Common myeloid progenitor, CD34-positive (primary cell): ENCODE measurements at places on chromosomes 12 and 14.

GRCh38 chr12:94704452-94705306 lies 54.3 kb upstream of the TMCC3 start:
- DNase-seq = peak; percentile 30

- no peak for DNase-seq
These were observed 15.3 kb downstream of the MIPOL1 start for GRCh38 chr14:37213016-37213415.

GRCh38 chr12:65725376-65725775 lies 98.9 kb upstream of the HMGA2 start:
- no peak for DNase-seq

DNA sequence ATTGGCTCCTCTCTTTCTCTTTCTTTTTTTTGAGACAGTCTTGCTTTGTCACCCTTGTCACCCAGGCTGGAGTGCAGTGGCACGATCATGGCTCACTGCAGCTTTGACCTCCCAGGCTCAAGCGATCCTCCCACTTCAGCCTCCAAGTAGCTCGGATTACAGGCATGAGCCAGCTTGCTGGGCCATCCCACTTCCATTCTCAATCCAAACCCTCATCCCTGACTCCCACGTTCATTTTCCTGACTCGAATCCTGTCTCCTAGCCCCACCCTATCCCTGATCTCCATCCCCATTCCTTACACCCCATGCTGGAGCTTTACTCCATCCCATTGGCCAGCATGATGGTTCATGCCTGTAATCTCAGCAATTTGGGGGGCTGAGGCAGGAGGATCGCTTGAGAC lies 7.8 kb downstream of the SPRYD4 start:
- DNase-seq = no peak

DNA sequence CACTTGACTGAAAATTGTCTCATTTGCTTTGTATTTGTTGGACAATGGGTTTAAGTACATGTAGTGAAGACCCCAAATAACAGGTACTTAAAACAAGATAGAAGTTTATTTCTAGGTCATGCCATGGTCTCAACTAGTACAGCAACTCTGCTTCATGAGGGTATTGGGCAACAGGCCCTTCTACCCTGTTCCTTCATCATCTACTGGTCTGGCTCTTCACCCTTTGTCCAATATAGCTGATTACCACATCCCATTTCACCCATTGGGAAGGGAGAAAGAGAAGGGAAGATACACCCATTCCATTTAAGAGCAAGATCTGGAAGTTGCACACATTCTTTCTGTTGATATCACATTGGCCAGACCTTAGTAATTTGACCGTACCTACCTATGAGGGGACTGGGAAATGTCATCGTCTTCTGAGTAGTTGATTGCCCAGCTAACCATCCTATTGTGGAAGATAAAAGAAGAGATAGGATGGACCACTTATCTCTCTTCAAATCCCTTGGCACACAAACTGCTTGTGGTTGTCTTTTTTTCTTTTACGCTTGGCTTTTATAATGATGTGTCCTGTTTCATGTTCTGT lies 104.6 kb downstream of the DIP2B start:
- DNase-seq = no peak

DNA sequence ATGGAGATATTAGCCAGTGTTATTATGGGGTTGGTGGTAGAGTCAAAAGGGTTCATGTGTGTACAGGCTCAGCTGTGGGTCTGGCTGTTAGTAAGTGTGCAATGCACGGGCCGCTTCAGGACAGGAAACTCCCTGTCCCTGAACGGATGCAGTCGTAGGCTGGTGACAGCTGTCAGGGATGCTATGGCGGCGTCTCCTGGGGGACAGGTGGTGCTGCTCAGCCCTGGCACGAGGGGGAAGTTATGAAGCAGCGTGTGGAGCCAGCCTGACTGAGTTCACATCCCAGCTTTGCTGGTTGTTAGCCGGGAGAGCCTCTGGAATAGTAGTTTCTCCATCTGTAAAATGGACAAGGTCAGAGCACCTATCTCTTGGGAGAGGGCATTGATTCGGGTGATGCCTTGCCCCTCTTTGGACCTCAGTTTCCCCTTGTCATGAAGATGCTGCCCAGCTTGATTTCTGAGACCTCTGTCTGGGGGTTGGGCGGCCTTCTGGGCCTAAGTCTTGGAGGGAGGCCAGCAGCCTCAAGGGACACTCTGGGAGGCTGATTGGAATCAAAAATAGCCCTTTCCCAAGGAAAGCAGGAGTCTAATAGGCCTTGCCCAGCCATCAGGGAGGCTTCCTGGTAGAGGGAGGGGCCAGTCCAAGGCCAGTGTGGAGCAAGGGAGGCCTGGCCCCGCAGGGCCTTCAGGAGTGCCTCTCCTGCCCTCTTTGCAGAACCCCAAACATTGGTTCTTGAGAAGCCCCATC lies 7.1 kb downstream of the ASB2 start:
- DNase-seq = peak; percentile 87

DNA sequence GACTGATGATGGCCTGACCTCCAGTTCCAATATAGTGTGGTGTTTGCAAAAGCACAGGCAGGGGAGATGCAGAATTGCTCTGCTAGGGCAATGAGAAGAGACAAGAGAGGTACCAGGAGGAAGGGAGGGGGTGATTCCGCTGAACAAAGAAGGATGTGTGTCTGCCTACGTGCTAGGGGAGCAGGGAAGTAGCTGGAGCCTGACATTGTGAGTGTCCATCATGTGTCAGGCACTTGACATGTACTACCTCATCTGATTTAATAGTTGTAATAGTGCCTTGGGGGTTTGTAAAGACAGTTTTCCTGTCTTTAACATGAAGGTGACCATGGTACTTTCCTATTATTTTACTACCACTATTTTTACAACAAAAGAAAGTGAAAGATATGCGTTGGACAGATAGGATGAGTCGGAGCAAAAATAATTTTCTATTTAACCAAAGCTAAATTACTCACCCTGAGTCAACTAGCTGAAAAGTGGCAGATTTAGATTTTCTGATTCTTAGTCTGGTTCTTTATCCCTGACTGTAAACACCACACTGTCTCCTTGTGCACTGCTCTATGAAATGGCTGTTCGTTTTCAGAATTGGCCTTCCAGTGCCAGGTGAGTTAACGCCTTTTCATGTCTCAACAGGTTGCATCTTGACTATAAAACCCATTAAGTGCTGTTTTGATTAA lies 33.7 kb upstream of the TEAD4 start:
- no peak for DNase-seq

DNA sequence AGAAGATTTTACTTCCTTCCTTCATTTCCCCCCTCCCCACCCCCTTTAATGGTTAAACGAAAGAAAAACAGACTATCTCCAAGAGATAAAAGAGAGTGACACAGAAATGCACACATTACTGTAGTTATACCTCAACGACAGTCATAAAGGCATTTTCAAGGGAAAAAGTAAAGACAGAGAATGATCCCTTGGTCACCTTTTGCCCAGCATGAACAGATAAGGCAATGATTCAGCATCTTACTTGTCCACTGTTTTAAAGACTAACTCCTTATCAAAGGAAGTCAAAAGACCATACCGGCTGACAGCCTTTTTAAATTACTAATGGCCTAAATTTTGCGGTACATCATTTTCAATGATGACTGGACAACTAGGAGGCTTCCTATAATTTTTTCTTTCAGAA lies 326.6 kb downstream of the PAWR start:
- no peak for DNase-seq

DNA sequence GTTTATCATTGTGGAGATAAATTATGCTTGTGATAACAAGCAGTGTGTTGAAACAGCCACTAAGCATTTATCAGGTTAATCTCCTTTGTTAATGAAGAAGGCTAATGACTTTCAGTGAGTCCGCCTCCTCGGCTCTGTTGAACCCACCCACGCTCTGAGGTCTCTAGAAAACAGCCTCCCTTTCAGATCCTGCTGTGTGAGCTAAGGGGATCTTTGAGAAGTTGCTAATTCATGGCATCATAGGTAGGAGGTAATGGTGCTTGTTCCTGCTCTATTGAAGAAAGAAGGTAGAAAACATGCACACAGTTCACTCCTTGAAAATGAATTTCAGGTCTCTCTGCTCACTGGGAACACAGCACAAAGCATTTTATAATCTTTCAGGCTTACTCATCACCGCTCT lies 483.9 kb downstream of the AACS start:
- no peak for DNase-seq

GRCh38 chr14:91232052-91232451 lies 12.5 kb downstream of the GPR68 start:
- DNase-seq = no peak

DNA sequence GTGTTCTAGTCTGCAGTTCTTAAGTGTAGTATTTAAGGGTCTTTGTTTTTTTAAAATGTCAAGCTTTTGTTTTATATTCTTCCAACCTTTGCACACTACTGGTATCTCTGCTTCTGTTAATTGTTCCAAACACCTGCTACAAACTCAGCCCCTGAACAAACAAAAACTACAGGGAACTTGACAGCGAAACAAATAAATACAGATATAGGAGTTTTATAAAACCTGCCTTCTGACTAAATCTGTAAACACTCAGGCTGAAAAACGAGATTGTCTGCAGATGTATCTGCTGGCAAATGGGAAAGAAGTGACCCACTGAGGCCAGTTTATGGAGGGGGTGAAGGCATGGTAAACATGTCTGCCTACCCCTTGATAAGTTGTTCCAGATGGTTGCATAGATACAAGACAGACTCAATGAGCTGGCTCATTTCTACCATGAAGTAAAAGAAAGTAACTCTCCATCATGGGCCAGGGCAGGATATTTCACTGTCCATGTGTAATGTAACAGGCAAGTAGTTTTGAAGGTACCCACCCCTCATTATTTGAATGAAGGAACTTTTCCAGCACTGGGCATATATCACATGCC lies 75.6 kb downstream of the LMO3 start:
- DNase-seq = no peak

GRCh38 chr14:32258336-32258993 lies 55.4 kb upstream of the RNU6-8 start:
- DNase-seq = no peak

- DNase-seq = no peak
These were observed 659 bp downstream of the TRAFD1 start for GRCh38 chr12:112126000-112126438.

DNA sequence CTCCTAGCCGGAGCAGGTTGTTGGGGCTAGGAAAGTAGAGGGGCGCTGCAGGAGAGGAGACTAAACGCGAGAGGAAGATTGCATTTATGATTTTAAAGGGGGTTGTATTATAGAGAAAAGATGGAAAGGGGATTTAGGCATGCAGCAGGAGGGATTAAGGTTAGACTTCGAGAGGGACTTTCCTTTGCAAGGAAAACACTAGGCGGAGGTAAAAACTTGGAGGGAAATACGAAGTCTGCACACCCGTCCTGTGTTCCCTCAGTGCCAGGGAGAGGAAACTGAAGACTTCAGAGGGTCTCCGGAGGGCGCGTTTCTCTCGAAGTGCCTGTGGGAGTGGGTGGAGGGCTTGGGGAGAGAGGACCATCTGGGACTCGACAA lies 420 bp upstream of the PPP1R1A start:
- DNase-seq = no peak

DNA sequence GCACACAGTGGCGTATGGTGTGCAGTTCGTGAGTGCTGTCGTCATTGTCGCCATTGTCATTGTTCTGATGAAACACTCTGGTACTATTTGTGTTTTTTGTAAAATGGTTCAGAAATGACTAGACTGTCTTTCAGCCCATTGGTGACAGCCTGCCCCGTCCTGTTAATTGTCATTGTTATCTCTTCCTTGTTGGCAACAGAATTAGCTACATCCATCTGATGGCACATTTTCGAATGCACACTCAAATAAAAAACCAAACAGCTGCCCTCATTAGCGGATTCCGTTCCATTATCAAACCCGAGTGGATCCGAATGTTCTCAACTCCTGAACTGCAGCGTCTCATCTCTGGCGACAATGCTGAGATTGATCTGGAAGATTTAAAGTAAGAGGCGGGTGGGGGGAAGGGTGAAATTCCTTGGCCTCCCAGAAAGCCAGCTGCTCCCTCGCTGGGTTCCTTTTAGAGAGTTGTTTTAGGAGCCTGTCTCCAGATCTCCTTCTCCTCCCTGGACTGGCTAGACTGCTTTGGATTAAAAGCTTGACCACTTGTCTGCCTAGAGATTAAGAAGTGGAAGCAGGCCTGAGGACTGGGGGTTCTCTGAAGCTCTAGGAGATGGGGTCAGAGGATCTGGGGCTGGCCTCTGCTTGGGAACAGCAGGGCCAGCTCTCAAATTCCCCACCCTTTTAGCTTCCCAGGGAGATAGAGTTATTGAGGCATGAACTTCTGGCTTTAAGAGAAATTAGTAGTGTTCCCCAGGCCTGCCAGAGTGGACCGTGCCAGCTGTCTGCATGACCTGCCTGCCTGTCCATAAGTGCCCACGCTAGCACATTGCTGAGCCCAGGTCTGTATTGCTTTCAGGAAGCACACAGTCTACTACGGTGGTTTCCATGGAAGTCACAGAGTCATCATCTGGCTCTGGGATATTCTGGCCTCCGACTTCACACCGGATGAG lies 43.3 kb downstream of the MMAB start:
- no peak for DNase-seq

- no peak for DNase-seq
These were observed 96.6 kb downstream of the RIMBP2 start for GRCh38 chr12:130619385-130620001.

DNA sequence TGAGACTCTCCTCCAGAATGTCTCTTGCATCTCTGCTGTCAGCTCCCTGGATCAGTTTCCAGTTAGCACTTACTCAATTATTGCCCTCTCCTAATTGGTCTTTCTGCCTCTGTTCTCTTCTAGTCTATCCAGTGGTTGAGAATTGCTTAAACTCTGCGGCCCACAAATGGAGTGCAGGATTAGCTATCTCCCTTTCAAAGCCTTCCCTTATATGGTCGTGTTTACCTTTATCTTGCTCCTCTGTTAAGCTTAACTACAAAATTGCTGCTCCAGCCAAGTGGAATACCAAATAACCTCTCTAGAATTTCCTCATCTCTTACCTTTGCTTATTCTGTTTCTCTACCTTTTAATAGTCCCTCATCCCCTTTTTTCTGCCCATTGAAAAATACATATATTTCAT lies 132.7 kb downstream of the NRXN3 start:
- no peak for DNase-seq

GRCh38 chr12:58640314-58640713 lies 280.0 kb downstream of the LRIG3 start:
- DNase-seq = no peak

DNA sequence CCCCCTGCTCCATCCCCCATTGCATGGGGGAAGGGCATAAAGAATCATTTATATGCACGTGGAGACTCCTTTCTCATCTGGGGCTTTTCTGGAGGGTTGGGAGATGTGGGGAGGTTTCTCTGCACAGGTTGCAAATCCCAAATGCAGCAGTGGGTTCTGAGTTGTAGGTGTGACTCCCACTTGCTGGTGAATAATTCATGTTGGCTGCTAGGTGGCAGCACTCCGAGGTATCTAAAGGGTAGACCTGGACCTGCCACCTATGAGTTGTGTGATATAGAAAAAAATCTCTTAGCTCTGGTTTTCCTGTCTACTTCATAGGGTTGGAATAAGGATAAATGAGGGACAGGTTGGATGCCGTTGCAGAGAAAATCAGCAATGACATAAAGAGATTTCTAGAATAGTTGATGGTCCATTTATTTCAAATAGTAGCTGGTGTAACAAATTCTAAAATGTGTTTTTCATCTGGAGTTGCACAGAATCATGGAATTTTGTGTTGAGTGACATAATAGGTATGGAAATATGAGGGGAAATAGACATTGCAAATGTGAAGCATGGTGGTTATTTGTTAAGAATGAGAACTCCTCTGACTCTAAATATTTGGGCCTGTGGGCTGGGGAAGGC lies 4.6 kb downstream of the MARCHF9 start:
- DNase-seq = peak; percentile 69

- DNase-seq = no peak
These were observed 42.1 kb downstream of the FOXN3 start for GRCh38 chr14:89374908-89375307.
